ENCODE measurements at places on chromosomes 1 and 21.

- no peak for DNase-seq
These were observed 18.5 kb downstream of the TCP10L start for GRCh38 chr21:32566741-32567389.

GRCh38 chr1:225533238-225533637 is 105.4 kb upstream of the LBR start:
- no peak for DNase-seq

- peak; percentile 87 for DNase-seq
These were observed 18.3 kb upstream of the IL6R start for GRCh38 chr1:154386643-154387352.

DNA sequence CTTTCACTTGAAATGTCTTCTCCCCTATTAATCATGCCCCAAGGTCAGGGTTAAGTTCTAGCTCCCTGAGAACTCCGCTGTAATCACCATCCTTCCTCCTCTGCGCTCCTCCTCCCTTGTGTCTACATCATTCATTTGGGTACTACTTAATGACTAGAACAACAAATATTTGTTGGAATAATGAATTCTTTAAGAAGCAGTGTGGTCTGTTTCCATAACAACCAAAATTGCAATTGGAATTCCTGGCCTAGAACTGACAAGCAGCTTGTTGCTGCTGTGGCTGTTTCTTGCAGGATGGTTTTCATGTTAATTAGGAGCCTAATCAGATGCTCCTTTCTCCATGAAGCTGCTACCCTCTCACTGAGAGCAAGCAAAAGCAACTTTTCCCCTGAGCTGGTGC is 192.5 kb downstream of the ZZZ3 start:
- DNase-seq: no peak

DNA sequence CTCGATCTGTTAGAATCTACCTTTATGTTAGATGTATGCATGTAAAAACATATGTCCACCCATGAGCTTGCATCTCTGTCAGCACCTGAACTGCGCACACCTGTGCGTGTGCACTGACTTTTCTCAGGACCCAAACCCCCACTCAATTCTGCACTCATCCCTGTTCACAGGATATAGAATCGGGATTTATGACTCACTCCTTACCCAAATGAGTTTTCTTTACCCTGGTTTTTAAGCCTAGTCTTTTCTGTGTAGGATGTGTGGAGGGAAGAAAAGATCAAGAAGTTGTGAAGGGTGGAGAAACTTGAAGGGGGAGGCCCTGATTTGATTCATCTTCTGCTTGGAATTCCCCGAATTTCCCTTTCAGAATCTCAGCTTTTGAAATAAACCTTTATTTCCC is 2.4 kb downstream of the ACKR1 start:
- no peak for DNase-seq

GRCh38 chr1:227370533-227371254 is 52.4 kb upstream of the CDC42BPA start:
- DNase-seq: no peak

DNA sequence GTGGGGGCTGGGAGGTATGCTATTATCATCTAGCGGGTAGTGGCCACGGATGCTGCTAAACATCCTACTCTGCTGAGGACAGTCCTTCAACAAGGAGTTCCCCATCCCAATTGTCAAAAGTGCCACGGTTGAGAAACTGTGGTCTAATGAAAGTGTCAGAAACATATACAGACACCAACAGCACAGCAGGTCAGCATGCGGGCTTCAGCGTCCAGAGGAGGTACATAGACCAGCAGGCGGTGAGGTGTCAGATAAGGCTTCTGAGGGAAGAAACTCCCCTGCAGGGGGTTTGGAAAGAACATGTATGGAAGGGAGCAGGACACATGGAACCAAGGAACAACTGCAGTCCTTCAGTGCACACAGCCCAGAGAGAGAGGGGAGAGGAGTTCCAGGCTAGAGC is 4.8 kb upstream of the TTC4 start:
- DNase-seq: no peak

GRCh38 chr1:22212400-22213233 is 69.7 kb upstream of the WNT4 start:
- no peak for DNase-seq

- no peak for DNase-seq
These were observed 779.6 kb upstream of the PRMT6 start for GRCh38 chr1:106276871-106277270.

- DNase-seq: no peak
These were observed 36.3 kb upstream of the AHCYL1 start for GRCh38 chr1:109948285-109948630.

GRCh38 chr21:38804789-38805327 is 871 bp upstream of the ETS2 start:
- DNase-seq: peak; percentile 59

- peak; percentile 40 for DNase-seq
These were observed 604 bp downstream of the FGR start for GRCh38 chr1:27634177-27634984.

DNA sequence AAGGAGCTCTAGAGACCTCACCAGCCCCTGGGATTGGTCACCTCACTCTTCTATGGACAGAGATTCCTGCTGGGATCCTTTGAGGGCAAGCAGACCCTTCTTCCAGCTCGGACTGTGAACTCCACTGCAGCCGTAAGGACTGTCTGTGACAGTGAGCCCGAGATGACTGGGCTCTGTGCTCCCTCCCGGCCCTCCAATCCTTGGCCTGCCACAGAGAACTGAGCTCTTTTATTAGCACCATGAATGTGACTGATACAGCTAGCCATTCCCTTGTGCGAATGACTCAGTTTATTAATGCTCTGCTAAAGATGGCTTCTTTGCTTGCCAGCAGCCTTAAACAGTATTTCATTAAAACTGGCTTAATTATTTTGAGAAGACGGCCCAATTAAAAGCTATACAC is 194.6 kb upstream of the LMO4 start:
- DNase-seq: no peak

DNA sequence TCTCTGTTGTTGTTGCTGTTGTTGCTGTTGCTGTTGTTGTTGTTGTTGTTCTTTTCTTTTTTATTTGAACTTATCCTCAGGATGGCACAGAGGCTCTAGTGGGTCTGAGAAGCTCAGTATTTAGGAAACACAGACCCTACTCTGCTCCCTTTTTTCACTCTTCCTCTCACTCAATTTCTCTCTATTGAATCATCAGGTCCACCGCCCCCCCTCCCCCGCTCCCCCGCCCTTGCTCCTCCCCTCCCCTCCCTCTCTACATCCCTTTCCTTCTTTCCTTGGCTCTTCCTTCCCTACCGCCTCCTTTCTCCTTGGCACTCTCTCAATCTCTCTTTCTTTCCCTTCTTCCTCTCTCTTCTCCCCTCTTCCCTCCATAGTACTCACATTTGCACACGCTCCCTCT is 218.5 kb upstream of the ZC3H12A start:
- no peak for DNase-seq

GRCh38 chr1:178353524-178353923 is 143.2 kb downstream of the CLEC20A start:
- no peak for DNase-seq

- no peak for DNase-seq
These were observed 59.3 kb downstream of the ACP6 start for GRCh38 chr1:147611021-147611426.

GRCh38 chr1:224304767-224305166 is 25.2 kb downstream of the NVL start:
- no peak for DNase-seq

- DNase-seq: peak; percentile 80
These were observed at the start of gene TNFRSF1B for GRCh38 chr1:12166834-12167492. TSS of gene TNFRSF1B (plus strand) at chr1:12166991. CDS start at chr1:12167092, 101 bp downstream.

DNA sequence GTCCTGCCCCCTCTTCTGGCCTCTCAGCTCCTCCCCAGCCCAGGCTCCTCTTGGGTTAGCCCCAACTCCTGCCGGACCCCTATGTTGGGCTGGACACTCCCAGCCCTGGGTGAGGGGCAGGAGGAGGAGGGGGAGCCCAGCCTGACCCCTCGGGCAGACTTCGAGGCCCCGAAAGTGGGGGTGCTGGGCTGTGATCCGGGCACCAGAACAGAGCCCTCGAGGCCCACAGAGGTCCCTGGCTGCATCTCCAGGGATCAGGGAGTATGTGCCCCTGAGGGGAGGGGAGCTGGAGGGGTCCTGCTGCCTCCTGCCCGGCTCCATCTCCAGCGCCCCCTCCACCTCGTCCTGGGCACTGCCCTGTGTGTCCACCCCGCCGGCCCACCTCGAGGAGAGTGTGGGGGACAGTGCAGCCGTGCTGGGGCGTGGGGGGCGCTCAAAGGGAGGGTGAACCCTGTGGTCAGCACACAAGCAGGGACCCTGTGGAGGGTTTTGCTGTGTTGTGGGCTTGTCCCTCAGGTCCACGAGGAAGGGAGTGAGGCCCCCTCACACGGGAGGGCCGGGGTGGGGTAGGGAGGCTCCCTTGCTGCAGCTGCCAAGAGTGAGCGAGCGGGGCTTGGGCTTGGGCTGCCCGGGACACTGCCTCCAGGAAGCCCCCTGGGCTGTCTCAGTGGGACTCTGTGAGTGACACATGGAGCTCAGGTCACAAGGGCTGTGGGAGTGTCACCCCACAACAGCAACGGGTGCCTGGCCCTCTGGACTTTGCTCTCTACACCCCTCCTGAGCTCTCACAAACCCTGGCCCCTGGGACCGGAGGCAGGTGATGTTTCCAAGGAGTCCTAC is 54.4 kb downstream of the COL18A1 start:
- no peak for DNase-seq

DNA sequence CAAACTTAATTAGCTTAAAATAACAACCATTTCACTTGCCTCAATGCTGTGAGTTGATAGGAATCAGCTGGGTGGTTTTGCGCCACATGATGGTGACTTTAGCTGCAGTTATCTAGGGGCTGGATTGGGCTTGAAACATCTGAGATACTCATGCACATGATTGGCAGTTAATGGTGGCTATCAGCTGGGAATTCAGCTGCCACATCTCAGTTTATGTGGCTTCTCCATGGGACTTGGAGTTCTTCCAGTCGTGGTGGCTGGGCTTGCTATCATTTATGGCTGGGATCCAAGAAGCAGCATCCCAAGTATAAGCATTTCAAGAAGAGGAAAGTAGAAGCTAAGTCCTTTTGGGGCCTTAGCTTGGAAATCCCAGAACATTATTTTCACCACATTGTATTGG is 36.4 kb downstream of the PDC start:
- DNase-seq: no peak

- no peak for DNase-seq
These were observed 68.5 kb downstream of the RBM11 start for GRCh38 chr21:14284481-14284880.

Measured in activated CD4-positive, alpha-beta T cell treated with anti-CD3 and anti-CD28 coated beads for 48 hours (primary cell).